ENCODE measurements at places on chromosomes 5 and 9.

DNA sequence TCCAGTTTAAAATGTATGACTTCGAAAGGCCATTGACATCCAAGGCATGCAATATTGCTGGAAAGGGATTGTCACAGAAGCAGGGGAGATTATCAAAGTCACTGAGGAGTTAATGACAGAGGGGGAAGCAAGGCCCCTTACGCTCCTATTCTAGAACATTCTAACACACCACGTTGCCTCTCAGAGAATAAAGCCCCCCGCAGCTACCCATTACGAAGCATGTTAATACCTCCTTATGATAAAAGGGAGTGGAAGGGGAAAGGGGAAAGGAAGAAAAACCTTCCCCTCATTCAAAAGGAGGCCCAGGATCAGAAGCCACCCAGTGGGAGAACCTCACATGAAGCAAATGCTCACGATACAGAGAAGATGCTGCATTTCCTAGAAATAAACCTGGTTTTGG, 213.6 kb downstream of the DAB2IP start:
- DNase-seq: no peak

DNA sequence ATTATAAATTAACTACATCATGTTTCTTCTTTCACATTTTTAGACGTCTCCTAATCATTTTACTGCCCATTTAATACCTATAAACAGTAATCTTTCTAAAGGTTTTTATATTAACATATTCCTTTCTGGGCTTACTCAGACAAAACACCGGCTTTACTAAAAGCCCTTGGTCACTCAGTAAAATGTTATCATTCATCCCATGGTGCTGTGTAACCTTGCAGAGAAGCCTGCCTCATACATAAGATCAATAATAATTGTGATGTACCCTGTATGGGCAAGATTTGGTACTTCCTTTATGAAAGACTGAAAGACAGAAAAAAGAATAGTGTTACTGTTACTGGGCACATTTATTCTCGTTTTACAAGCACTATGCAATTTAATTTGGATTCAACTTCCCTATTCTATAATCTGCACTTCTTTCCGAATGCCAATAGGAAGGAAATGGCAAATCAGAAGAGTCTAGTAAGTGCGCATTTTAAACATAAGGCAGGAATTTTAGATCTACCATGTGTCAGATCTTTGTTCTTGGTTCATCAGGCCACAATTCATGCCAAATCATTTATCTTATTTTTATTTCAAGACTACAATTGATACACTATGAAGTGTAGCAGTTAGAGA, 522.2 kb downstream of the CSNK1G3 start:
- DNase-seq: no peak

- DNase-seq: peak; percentile 60
Observed at GRCh38 chr5:170632985-170633234, 129.1 kb downstream of the KCNIP1 start.

GRCh38 chr9:5113994-5114748, 71.3 kb downstream of the INSL6 start:
- DNase-seq: peak; percentile 37

DNA sequence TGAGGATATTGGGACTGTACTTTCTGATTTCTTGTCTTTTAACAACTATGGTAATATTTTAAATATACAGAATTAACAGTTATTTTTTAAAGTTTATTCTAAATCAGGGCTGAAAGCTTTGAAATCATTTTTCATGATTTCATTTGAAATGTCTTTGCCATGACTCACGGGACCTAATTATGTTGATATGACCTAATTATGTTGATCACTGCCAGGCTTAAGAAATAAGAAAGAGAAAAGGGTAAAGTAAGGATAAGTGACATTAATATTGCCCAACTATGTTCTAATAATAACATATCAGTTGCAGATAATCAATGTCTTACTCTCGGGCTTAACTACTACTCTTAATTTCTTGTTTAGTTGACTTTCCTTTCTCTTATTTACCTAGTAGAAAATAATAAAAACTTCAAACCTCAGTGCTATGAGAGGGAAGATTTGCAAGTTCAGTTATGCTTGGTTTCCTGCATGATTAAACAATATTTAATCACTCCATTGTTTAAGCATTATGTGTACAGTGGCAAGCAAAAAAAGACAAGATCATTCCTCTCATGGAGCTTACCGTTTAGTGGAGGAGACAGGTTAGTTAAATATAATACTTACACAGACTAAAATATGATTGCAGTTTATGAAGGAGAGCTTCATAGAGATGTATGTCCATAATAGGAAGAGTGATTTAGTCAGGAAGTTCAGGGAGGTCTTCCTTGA, 67.0 kb upstream of the EIF4EBP3 start:
- DNase-seq: no peak

DNA sequence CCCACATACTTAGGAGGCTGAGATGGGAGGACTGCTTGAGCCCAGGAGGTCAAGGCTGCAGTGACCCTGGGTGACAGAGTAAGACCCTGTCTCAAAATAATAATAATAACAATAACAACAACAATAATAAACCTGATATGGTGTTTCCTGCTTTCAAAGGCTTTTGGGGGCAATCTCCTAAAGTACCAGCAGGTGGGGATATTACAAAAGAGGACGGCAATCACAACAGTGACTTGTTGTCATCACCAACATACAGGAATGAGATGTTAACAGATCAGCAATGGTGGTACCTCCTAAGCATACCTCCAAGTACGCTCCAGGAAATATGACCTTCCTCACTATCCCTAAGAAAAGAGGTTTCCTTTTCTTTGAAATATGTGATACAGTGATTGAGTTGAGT, 91.1 kb upstream of the RNF180 start:
- DNase-seq: no peak

DNA sequence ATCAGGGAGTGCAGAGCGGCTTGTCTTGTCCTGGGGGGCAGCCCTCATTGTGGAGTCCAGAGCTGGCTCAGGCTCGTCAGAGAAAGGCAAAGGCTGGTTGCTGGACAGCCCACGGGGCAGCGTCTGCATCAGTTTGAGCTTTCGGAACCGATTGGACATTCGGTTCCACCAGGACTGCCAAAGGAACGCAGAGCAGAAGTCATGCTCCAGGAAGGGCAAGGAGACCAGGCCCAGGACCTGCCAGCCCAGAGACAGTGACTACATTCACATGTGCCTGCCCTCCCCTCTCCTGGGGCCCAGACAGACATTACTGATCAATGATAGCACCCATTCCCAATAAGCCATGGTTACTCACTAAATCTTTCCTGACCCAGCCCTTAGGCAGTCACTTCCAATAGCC, 18.1 kb downstream of the ANKS6 start:
- DNase-seq: no peak

DNA sequence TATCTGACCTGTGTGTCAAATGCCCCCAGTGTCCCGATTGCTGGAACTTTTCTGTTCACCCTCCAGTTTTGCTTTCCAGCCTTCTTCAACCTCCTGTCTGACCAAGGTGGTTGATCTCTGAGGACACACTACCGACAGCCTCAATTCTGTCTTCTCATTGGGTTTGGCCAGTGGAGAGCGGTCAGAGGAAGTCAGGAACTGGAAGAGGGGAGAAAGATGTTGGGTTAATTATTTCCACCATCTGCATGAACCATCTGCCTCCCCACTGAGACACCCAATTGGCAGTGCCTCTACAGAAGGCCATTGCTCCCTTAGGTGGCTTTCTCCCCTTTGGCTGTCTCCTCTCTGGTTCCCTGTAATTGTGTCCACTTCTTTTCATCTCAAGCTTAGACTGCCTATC, 154.3 kb upstream of the RAI14 start:
- DNase-seq: no peak

DNA sequence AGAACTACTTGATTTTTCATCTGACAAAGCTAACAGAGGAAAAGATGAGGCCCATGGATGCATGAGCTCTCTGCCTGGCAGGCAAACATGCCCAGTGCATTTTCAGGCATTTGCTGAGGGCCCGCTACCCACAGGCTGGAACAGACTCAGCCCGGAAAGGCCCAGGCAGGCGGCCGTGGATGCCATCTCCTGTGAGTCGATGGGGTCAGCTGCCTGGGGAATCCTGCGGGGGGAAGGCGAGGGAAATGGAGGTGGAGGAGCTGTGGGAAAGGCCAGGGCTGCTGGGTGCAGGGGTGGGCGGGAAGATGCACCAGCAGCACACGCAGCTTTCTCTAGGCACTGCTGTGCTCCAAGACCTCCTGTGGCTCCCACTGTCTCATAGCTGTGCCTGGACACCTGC, 13.7 kb downstream of the SLC9A3 start:
- DNase-seq: no peak

DNA sequence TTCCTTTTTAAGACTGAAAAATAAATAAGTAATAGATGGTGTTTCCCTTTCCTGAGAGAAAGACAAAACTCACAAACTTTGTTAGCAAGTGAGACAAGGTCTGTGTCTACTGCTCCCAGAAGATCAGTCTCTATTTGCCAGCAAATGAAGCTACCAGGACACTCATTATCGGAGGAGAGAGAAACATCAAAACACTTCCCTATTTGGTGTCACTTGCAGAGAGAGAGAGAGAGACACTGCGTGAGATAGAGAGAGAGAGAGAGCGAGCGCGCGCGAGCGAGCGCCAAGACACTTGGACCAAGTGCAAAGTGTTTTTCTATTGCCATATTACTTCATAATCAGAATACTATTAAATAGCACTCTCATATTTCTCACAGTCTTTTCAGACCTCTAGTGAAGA, 142.7 kb downstream of the KCNN2 start:
- no peak for DNase-seq

DNA sequence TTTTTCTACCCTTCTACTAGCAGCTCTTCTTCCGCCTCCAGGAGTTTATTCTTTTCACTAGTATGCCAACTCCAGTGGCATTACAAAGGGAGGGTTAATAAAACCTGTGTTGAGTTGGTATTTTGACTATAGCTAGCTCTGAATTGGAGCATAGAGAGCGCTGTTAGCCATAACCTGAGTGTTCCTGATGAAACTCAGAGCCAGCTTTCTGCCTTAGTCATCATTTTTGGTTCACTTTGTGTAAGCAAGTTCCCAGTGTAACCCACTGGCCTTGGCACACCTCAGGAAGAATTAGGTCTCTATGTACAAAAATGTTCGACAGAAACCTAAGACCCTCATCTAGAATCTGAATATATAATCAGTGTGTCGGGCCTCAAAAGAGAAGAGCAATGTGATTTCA, 238.9 kb downstream of the NR3C1 start:
- DNase-seq: no peak

DNA sequence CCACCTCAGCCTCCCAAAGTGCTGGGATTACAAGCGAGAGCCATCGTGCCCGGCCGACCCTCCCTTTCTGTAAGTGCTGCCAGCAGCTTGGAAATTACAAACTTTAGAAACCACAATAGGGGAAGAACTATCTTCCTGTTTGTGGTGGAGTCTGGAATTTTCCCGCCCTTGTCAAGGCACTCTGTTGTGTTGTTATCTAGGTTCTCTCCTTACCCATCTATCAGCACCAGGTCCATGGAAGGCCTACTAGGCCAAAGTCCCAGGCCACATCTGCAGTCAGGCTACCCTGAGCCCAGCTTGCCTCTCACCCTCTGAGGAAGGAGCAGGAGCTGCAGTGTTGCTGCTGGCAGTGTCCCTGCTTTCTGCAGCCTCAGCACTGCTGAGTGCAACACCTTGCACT, 214.9 kb downstream of the MCTP1 start:
- no peak for DNase-seq

- no peak for DNase-seq
Observed at GRCh38 chr5:14143546-14143840, 351 bp downstream of the TRIO start.

DNA sequence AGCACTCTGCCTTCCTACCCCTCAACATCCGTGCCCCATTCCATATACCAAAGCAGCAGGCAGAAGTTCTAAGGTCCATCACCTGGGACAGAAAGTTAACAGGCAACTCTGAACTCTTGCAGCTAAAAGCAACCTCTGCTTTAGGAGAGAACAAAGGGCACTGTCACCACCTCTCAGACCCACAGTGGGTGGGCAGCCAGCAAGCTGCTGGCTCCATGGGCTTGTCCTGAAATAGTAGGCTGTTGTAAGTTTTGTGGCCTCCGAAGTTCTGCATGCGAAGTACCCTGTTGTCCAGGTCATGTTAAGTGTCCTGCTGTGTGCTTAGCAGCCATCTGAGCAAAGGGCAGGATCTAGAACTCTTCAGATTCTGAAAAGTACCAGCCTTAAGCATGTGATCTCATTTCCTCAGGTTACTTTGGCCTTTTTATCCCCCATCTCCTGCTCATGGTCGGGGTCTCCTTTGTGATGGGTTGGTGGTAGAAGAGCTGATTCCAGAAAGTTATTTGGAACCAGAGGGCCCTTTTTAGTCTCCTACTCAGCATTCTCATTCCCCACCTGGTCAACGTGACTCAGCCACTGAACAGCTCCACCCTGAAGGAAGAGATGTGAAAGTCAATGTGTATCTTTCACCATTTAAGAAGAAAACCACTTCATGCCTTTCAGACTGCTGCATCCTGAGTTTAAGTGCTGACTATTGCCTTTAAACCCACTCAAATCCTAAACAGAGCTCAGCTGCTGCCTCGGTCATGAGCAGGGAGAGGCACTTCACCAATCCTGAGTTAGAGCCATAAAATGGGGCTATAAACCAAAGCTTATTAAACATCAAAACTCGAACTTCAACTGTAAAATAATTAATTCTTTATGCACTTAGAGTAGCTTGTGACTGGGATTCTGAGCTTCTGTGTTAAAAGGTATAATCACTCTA, 121.4 kb downstream of the DPYSL3 start:
- no peak for DNase-seq

GRCh38 chr9:128002959-128003358, 22.2 kb upstream of the EEIG1 start:
- no peak for DNase-seq

DNA sequence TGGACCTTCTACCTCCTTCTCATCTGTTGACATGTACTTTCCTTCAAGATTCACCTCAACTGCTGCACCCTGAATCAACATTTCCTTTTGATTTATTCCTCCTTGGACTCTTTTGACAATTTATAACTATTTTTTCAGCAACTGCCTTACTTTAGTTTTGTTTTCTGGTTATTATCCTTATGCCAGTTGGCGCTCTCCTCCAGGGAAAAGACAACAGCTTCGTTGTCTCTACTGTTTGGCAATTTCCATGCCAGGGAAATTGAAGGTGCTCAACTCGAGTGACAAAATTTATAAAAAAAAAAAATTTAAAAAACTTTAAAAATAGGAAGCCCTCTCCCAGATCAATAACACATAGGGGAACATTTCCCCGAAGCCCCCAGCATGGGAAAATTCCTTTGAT, 549.2 kb upstream of the DMAC1 start:
- DNase-seq: no peak

DNA sequence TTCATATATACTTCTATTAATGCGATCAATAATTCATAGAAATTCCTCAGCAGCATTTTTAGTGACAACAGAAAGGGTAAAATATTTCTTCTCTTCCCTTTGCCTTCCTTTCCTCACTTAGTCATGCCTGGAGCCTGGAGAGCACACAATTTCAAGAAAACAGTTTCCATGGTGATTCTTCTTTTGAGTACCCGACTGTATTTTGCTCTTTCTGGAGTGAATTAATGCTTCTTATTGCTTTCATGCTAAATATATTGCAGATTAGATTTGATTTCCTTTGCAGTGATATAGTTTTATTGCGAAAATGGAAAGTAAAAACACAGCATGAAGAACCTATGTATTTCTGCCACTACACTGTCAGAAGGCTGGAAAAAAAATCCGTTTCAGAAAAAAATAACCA, 153.5 kb downstream of the PPP2R2B start:
- no peak for DNase-seq
